ENCODE measurements at places on chromosomes 1 and 21. TPM values are rescaled to one million over a fixed set of nuclear protein-coding genes. Genes with fewer than 3 reads are reported as not detected.

- no peak for DNase-seq
Observed at GRCh38 chr1:193614817-193615216, 428.4 kb upstream of the B3GALT2 start.

DNA sequence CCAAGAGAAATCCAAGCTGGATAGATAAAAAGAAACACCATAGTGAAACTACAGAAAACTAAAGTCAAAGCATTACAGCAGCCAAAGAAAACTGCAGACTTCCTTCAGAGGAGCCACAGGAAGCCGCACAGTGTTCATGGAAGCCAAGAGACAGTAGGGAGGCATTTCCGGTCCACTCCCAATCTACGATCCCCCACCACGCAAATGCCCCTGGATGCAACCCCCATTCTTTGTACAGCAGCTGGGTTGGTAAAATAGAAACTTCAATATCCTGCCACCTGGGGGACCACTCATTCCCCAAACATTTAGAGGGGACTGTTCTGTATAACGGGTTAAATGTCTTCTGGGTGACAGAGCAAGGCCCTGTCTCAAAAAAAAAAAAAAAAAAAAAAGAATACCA, 43.9 kb upstream of the TSPEAR start:
- DNase-seq = no peak

- DNase-seq = no peak
Observed at GRCh38 chr21:34540206-34540605, 28.2 kb upstream of the KCNE1 start.

DNA sequence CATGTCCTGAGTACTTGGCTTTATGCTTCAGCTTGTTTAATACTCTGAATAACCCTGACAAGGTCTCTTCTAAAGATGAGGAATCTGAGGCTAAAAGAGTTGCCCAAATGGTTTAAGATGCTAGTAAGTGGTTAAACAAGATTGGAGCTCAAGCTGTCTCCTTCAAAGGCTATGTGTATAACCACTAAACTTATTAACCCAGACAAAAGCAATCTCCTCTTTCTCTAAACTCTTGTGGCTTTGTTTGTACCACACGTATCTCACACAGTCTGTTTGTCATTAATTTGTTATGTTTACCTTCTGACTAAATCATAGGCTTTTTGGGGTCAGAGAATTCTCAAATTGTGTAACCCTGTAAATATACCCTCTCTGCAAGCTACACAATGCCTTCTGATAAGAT, 89.9 kb downstream of the HMCN1 start:
- DNase-seq = no peak

DNA sequence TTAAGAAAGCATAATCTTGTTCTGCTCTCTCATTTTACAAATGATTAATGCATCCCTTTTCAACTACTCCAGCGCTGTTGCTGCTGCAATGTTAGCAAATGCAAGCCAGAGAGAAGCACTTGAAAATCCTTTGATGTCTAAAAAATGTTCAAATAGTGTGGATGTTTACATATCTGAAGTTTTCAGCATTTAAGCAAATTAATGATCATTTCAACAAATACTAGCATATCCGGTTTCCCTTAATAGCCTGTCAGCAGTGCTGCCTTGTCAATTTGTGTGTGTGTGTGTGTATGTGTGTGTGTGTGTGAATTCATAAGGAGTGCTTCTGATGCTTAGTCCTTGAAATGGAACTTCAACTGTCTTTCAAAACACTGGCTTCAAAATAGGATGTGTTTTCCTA, 48.1 kb upstream of the WNT2B start:
- DNase-seq = no peak

DNA sequence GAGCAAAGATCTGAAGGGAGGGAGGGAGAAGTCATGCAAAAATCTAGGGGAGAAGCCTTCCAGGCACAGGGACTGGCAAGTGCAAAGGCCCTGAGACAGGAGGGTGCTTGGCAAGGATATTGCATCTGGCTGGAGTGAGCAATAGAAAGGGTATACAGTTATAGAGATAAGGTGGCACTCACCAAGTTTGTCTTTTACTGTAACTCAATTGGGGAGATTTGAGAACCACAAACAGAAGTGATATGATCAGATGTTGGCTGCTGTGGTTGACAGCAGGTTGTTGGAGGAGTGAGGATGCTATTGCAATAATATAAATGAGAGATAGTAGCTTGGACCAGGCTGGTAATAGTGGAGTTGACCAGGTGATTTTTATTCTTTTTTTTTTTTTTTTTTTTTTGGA, 25.6 kb downstream of the MCOLN3 start:
- DNase-seq = no peak

DNA sequence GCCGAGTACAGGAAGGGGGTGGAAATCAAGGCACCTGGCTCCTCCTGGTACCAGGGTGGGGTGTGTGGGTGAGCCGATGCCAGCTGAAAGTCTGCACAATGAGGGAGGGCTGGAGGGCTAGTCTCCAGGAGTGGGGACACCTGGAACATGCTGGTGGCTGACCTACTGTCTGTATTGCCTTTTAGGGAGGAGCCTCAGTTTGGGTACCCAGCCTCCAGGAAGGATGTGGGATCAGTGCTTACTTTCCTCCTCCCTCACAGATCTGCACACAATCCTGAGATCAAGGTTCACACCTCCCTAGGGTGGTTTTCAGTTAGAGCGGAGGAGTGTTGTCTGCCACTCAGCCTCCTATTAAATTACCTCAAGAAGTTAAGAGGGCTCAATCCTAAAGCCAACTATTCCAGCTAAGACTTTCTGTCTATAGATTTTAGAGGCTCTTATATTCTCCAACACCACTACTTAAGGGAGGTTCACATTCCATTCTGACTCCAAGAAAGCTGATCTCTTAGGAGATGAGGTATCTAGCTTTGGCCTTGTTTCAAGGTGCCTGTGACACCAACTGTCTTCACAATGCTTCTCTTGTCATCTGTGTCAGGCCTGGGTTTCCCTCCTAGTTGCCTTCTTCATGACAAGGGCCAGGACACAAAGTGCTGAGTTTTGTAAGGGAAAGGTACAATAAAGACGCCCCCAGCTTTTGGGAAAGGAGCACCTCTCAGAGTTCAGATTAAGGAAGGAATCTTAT, 15.7 kb downstream of the SSR2 start:
- peak; percentile 56 for DNase-seq

DNA sequence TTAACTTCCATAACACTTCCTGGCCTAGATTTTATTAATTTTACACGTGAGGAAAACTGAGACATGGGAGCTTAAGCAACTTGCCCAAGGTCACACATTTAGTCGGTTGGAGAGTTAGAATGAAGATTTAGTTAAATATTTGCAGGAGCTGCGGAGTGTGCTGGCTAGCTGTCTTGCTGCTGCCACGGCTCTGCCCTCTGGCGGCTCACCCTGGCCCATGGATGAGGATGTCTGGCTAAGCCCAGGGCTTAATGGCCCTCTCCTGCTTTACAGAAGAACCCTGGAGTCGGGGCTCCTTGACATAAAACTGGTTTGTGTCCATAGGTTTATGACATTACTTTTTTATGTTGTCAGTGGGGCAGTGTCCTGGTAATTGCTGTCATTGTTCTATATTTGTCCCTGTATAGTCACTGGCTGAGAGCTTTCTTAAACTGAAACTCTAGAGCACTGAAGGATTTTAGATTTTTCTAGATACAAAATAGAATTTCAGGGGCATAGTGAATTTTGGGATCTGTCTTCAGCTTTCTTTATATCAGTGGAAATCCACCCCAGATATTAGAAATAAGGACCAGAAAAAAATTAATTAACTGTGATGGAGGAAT, 88.9 kb upstream of the WLS start:
- peak; percentile 66 for DNase-seq

RNU1-4 gene
- 3.2 TPM for polyA plus RNA-seq

DNA sequence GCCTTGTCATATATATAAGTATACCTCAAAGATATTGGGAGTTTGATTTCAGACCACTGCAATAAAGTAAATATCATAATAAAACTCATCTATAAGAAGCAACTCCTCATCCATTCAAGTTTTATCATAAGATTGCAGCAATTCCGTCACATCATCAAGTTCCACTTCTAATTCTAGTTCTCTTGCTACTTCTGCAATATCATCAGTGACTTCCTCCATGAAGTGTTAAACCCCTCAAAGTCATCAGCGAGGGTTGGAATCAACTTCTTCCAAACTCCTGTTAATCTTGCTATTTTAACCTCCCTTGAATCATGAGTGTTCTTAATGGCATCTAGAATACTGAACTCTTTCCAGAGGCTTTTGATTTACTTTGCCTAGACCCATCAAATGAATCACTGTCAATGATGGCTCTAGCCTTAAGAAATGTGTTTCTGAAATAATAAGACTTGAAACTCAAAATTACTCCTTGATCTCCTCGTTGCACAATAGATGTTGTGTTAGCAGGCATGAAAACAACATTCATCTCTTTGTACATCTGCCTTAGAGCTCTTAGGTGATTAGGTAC, 88.3 kb downstream of the RPE65 start:
- DNase-seq = no peak

DNA sequence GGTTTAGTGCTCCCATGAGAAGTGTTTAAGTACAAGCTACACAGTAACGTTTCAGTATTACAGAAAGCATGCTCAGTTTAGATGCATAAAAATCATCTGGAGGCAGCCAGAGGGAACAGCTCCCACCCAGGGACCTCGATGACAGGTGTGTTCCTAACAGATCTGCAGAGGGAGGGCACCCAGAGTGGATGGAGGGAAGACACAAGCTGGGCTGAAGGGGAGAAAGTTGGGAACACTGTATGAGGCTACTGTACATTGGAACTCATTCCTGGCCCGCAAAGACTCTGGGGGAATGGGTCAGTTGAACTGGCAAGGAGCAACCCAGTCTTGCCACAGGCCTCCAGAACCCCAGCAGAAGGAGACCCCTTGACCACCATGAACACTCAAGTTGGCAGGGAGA, 52.4 kb downstream of the ZP4 start:
- no peak for DNase-seq

LYPD8 gene
- polyA plus RNA-seq = 2.1 TPM

DNA sequence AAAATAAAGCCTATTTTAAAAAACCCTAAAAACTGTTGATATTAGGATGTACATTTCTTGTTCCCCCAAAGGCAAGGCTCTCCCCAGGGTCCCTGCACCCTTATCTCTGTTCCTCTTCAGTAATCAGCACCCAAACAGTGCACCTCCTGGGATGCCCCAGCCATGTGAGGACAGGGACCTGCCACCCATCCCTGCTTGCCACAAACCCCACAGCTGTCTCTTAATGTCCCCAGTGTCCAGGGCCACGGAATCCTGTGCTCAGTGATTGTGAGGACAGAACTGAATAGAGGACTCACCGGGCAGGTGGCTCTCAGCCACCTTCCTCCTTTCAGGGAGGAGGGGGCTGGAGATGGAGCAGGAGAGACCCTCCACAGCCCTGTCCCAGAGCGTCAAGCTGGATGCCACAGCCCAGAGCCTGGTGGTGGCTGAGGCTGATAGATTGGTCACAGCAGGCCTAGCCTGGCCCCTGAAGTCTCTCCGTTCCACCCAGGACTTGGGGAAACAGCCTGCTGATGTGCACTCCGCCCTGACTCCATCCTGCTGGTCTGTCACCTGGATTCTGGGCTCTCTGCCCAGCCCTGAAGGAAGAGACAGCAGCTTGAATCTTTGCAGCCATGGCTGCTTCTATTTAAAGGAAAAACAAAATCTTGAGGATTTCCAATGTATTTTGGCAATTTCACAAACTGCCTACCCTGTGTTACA, 23.1 kb downstream of the RNF187 start:
- no peak for DNase-seq

DNA sequence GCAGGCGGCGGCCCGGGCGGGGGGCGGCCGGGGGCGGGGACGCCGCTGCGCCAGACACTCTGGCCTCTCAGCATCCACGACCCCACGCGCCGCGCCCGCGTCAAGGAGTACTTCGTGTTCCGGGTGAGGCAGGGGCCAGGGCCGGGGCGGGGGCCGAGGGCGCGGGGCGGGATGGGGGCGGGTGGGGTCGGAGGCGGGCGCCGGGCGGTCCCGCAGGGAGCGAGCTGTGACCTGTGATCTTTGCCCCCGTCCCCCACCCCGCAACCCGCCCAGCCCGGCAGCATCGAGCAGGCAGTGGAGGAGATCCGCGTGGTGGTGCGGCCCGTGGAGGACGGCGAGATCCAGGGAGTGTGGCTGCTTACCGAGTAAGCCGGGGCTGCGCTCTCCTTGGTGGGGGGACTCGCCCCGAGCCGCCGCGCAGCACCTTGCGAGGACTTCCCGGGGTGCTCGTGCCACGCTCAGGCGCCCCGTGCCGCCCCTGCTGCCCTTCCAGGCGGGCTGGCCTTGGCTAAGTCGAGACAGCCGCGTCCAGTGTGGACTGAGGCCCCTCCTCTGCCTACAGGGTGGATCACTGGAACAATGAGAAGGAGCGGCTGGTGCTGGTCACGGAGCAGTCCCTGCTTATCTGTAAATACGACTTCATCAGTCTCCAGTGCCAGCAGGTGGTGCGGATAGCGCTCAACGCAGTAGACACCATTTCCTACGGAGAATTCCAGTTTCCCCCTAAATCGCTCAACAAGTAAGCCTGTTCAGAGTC, 514 bp downstream of the TPRG1L start:
- DNase-seq = peak; percentile 69

- peak; percentile 77 for DNase-seq
Observed at GRCh38 chr21:33894736-33895288, 20.8 kb downstream of the ATP5PO start.

CRABP2 gene
- 16.7 TPM for polyA plus RNA-seq

DNA sequence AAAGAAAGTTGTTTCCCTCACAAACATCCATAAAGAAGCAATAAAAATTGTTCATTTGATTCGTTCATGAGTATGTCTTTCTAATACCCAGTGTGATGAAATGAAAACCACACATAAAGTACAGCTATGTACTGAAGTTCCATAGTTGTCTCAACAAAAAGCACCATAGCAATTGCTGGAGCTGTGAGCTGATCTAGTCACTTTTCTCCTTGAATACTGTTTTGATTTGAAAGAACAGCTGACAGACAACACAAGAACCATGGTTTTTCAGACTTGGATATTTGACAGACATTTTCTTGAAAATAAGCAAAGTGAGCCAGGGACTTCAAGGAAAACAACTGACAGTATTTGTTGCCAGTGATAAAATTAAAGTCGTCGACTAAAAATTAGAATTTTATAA, 237.1 kb upstream of the PLD5 start:
- DNase-seq = no peak

DNA sequence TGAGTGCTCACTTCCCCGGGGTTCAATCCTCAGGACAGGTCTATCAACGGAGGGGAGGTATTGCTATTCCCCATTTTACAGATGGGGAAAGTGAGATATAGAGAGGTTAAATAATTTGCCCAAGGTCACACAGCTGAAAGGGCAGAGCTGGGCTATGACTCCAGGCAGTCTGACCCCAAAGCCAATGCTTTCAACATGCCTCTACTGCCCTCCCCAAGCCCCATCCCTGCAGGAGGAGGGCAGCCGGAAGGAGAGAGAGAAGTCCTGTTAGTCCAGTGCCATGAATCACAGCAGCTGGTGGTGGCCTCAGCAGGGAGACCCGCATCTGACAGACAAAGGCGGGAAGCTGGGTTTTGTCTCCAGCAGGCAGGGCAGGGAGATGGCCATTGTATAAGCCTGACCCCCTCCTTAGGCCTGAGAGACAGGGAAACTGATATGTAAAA, 20.0 kb upstream of the CLIC4 start:
- DNase-seq = no peak

DNA sequence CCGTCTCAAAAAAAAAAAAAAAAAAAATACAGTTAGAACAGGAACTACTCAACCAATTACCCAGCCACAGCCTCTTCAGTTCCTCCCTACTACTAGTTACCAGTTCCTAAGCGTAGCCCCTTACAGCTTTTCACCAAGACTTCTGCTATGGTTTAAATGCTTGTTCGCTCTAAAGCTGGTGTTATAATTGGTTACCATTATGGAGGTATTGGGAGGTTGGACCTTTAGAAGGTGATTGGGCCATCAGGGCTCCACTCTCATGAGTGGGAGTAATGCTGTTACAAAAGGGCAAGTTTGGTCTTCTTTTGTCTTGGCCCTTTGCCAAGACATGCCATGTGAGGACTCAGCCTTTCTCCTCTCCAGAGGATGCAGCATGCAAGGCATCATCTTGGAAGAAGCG, 3.0 kb upstream of the SMPDL3B start:
- no peak for DNase-seq
